Bronchus fibroblast of lung (primary cell): ENCODE measurements at places on chromosomes 12 and 14. TPM values are rescaled to one million over a fixed set of nuclear protein-coding genes. Genes with fewer than 3 reads are reported as not detected.

Gene OR6C2
- total RNA-seq = not detected in 2 replicates

Gene KRT8
- total RNA-seq = 27.1 TPM in 2 replicates

Gene CFAP54
- total RNA-seq = 0.34 and 0.59 TPM in 2 replicates

Gene PPFIBP1
- total RNA-seq = 39.4 and 47.7 TPM in 2 replicates

Gene JAG2
- 0.30 and 0.50 TPM in 2 replicates for total RNA-seq

Gene MYF6
- 0.45 and 0.50 TPM in 2 replicates for total RNA-seq

Gene NUBPL
- total RNA-seq = 10.4 and 11.1 TPM in 2 replicates

Gene NANOG
- total RNA-seq = under 0.01 TPM in 1 of 2 replicates, not detected in the other

Gene MIPOL1
- total RNA-seq = 5.6 and 7.6 TPM in 2 replicates

Gene ACRBP
- 0.89 and 1.0 TPM in 2 replicates for total RNA-seq

Gene SYNDIG1L
- total RNA-seq = under 0.01 TPM in 1 of 2 replicates, not detected in the other

Gene SSTR1
- total RNA-seq = 0.84 and 1.0 TPM in 2 replicates

Gene KANSL2
- 35.8 and 39.0 TPM in 2 replicates for total RNA-seq

Gene MANSC1
- 2.4 and 2.5 TPM in 2 replicates for total RNA-seq

Gene MDGA2
- under 0.01 TPM in 1 of 2 replicates, not detected in the other for total RNA-seq

Gene DHRS4L2
- 14.3 and 17.1 TPM in 2 replicates for total RNA-seq

Gene KLRK1
- not detected in 2 replicates for total RNA-seq

Gene FGD6
- total RNA-seq = 2.5 and 3.3 TPM in 2 replicates

Gene PLD4
- not detected in 2 replicates for total RNA-seq

Gene KRT79
- total RNA-seq = not detected in 2 replicates

Gene NEK9
- 16.4 and 40.9 TPM in 2 replicates for total RNA-seq

Gene KRT7
- total RNA-seq = 9.2 and 11.1 TPM in 2 replicates

Gene FOXM1
- total RNA-seq = 66.9 and 71.1 TPM in 2 replicates

Gene GPR132
- not detected in 2 replicates for total RNA-seq

Gene LRTM2
- total RNA-seq = not detected in 2 replicates

Gene PGF
- 0.67 and 1.6 TPM in 2 replicates for total RNA-seq

Gene CBLN3
- total RNA-seq = 0.34 and 0.74 TPM in 2 replicates

Gene NINJ2
- total RNA-seq = 0.17 TPM in 1 of 2 replicates, not detected in the other

Gene PSEN1
- total RNA-seq = 28.5 and 30.3 TPM in 2 replicates

Gene TCL1B
- not detected in 2 replicates for total RNA-seq

Gene VRTN
- not detected in 2 replicates for total RNA-seq

Gene TROAP
- total RNA-seq = 35.8 and 40.1 TPM in 2 replicates

Gene THTPA
- 10.0 and 16.1 TPM in 2 replicates for total RNA-seq

Gene CEP170B
- total RNA-seq = 11.6 and 11.9 TPM in 2 replicates

Gene IAPP
- total RNA-seq = not detected in 2 replicates

Gene CDC42BPB
- 50.3 and 59.0 TPM in 2 replicates for total RNA-seq

Gene ADSS1
- 1.3 and 2.7 TPM in 2 replicates for total RNA-seq

Gene WIF1
- total RNA-seq = 0.15 TPM in 1 of 2 replicates, not detected in the other

Gene NEUROD4
- not detected in 2 replicates for total RNA-seq

Gene TDRD9
- 0.15 and 0.84 TPM in 2 replicates for total RNA-seq

Gene CACNB3
- 20.4 and 26.1 TPM in 2 replicates for total RNA-seq

Gene KRT85
- total RNA-seq = not detected in 2 replicates

Gene SMOC1
- 1.9 and 2.2 TPM in 2 replicates for total RNA-seq

Gene RD3L
- total RNA-seq = not detected in 2 replicates

Gene REP15
- total RNA-seq = 0.67 and 0.89 TPM in 2 replicates

Gene TOGARAM1
- 4.4 and 5.8 TPM in 2 replicates for total RNA-seq

Gene TUBA1A
- total RNA-seq = 2,369 and 2,410 TPM in 2 replicates

Gene PROX2
- not detected in 2 replicates for total RNA-seq

Gene OTUB2
- total RNA-seq = 1.3 TPM in 2 replicates

Gene GARIN6
- total RNA-seq = not detected in 2 replicates

Gene GYS2
- total RNA-seq = not detected in 2 replicates

Gene VDR
- 2.2 and 3.5 TPM in 2 replicates for total RNA-seq

Gene ACVRL1
- 11.3 and 20.2 TPM in 2 replicates for total RNA-seq

Gene RAD9B
- under 0.01 and 0.15 TPM in 2 replicates for total RNA-seq

Gene POTEM
- not detected in 2 replicates for total RNA-seq

Gene RAD51AP1
- total RNA-seq = 14.7 and 21.9 TPM in 2 replicates

Gene SELPLG
- total RNA-seq = 0.74 and 2.4 TPM in 2 replicates

Gene SLC38A4
- 0.67 and 1.0 TPM in 2 replicates for total RNA-seq

Gene CIDEB
- total RNA-seq = 1.3 and 1.8 TPM in 2 replicates
